ENCODE measurements at places on chromosomes 4 and X.

- no peak for DNase-seq
These were observed 19.9 kb upstream of the CLNK start for GRCh38 chr4:10704430-10704810.

DNA sequence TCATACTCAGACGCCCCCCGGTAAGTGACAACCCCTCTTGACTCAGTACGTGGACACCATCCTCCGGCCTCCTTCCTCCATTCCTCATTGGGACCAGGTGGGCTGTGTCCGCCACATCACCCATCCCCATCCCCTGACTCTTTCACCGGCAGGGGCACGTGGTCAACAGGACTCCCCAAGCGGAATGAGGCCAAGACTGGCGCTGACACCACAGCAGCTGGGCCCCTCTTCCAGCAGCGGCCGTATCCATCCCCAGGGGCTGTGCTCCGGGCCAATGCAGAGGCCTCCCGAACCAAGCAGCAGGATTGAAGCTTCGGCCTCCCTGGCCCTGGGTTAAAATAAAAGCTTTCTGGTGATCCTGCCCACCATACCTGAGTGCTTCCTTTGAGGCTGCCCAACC is 5.0 kb downstream of the PQBP1 start:
- no peak for DNase-seq

DNA sequence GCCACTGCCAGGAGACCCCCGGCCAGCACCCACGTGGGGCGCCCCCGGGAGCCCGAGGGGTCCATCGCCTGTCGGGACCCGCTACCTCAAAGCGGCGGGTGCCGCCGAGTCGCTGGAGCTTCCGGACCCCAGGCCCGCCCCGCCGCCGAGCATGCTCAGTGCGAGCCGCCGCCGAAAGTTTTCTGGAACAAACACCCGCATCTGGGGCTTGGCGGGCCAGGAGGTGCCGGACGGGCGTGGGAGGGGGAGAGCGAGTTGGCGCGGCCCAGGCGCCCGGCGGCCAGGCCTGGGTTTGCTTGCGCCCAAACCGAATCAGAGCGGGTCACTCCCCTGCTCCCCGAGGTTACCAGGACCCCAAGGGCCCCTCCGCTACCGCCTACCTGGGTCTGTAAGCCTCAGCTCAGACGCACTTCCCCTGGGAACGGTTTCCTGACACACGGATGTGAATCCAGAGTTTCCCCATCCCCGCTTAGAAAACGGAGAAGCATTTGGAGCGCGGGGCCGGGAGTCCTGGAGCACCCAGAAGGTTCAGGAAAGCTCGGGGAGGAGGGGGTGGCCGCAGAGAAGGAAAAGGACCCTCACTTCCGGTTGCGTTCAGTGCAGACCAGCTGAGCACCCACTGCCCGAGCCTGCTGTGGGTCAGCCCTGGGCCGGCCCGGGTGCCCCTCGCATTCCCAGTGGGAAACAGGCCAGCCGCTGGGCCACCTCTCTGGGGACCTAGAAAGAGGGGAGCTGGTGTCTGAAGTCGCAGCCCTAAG is at the start of gene EVC2:
Gene EVC2 (minus strand): TSS at position 111 of the 758 bp plus-strand sequence. CDS start 46 bp downstream, at position 65.
- DNase-seq: no peak

- no peak for DNase-seq
These were observed 47.2 kb downstream of the GYG2 start for GRCh38 chrX:2875798-2876399.

- DNase-seq: no peak
These were observed 34.7 kb downstream of the RLIM start for GRCh38 chrX:74579597-74580198.
